ENCODE measurements at places on chromosomes 4 and X.

DNA sequence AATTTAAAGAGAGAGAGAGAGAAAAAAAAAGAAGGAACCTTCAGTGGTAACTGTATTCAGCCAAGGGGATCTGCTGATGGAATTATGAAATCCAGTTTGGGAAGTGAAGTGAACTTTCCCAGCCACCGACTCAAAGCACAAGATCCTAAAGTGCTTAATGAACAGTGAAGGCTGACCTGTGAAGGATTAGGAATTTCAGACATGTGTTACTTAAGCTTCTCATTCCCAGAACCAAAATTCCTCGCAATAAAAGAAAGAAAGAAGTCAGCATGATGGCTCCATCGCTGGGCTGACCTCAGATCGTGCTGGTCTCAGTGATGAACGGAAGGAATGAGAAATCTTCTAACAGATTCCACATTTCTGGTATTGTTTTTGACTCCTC lies 135.2 kb downstream of the ARSF start:
- no peak for DNase-seq

GRCh38 chrX:100625985-100626491 lies 10.6 kb downstream of the TSPAN6 start:
- DNase-seq, result peak; percentile 2

DNA sequence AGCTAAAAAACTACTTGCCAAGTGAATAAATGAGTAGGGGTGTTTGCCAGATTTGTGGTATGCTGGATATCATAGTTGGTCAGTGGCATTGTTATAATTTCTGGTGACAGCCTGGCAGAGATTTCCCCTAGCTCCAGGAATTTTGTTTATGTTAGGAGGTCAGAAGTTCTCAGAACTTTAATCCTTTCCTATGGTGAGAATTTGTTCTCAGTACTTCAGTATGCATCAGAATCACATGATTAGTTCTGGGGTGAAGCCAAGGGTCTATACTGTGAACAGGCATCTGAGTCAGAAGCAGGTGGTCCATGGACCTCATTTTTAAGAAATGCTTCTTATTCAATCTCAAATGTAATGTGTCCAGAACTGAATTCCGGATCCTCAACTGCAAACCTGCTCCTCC lies 10.5 kb downstream of the RASSF6 start:
- no peak for DNase-seq

GRCh38 chr4:38656111-38656510 lies 7.9 kb upstream of the KLF3 start:
- DNase-seq, result no peak

- no peak for DNase-seq
Observed at GRCh38 chr4:26152056-26152455, 168.8 kb upstream of the RBPJ start.

- no peak for DNase-seq
Observed at GRCh38 chrX:3066555-3066954, 25.3 kb downstream of the ARSF start.

DNA sequence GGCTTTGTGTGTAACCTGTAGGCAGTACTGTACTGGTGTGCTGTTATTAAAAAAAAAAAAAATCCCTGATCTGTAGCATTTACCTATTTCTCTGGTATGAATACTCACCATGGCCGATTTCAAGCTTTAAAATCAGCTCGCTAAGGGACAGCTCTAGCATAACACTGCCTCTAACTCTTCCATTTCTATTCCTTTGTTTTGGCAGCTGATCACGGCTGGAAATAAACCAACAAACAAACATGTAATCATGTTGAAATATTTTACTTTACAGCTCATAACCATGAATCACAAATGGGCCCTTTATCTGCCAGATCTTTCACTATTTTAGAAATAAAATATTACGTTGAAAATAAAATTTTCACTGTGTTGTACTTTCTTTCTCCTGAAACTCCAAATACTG lies 60.5 kb upstream of the IL15 start:
- no peak for DNase-seq

DNA sequence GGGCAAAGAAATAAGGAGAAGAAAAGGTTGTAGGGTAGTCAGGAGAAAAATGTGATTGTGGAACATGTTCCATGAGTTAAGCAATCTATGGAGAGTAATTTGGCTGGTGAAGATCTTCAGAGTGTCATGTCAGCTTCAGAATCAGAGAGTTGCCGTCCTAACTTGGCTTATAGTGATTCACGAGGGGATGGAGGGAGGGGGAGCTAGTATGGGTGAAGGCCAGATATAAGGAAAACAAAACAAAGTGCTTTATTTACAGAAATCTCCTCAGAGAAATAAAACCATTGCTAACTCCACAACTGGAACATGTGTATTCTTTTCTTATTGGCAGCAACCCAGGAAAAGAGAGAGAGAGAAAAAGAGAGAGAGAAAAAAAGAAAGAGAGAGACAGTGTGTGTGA lies 256.5 kb upstream of the NRK start:
- DNase-seq, result no peak

DNA sequence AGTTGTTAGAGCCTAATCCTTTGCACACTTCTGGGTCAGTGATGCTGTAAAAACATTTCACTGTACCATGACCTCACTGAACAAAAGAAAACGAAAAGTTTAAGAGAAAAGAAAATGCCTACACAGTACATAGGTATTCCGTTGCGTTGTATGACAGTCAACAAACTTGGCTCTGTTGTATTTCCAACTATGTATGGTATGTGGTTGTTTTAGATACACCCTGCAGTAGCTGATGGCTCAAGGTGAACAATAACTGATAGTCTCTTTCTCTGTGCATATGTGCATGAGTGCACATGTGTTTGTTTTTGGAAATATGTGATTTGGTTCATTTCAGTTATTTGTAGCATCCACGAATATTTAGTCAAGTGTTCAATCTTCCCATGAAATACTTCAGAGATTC lies 176.0 kb downstream of the BMPR1B start:
- no peak for DNase-seq

- no peak for DNase-seq
Observed at GRCh38 chr4:146165840-146166239, 9.7 kb upstream of the LSM6 start.

DNA sequence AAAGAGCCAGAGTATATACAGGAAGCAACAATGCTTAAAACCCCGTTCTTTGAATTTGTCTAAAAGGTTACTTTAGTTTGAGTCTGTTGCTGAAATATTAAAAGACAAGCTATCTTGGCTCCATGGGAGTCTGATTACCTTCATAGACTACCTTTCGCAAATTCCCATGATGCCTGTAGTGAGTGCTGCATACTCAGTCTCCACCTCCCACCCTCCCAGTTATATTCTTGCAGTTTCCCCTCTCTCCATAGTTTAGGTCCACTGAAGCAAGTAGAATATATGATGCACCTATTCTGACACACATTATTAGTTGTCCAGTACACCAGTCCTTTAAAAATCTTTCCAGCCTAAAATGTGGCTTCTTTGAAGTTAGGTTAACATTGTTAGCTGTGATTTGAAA lies 2.4 kb downstream of the CNKSR2 start:
- DNase-seq, result no peak

DNA sequence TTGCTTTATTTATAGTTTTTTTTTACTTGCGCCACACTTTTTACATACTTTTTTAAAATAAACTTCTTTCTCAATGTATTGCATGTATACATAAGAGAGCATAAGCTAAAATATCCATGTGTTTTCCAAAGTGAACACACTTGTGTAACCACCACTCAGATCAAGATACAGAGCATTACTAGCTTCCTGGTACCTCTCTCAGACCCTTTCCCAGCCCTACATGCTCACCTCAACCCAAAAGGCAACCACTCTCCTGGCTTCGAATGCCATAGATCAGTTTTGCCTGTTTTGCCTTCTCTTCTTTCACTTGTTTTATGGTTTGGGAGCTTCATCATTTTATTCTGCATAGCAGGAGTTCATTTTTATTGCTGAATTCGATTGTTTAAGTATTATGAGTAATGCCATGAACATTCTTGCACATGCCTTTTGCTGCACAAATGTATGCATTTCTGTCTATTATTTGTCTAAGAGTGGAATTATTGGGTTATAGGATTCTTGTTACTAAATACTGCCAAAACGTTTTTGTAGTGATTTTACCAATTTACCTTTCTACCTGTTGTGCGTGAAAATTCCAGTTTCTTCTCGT lies 45.9 kb upstream of the NUDT6 start:
- DNase-seq, result no peak

- peak; percentile 52 for DNase-seq
Observed at GRCh38 chrX:16786791-16787735, 797 bp downstream of the TXLNG start.

- no peak for DNase-seq
Observed at GRCh38 chrX:82320569-82320968, 1118.7 kb downstream of the SH3BGRL start.

- DNase-seq, result no peak
Observed at GRCh38 chr4:108854786-108855185, 91.9 kb upstream of the ETNPPL start.

GRCh38 chr4:148091896-148092295 lies 350.3 kb downstream of the NR3C2 start:
- no peak for DNase-seq

DNA sequence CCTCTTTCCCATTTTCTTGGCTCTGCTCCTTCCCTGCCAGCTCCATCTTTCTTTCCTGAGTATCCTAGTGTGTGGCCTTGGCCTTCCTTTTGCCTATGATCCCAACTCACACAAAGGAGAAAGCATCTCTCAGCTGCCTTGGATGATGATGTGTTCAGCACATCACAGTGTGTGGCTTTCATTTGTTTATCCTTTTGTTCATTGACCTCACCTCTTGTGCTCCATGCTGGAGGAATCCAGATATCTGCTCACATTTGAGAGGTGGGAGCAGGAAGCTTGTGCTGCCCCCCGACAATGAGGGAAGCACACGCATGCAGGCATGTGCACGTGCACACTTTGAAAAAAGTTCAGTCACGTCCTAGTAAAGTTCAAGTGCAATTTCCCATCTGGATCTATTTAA lies 131.0 kb downstream of the SMIM20 start:
- DNase-seq, result no peak

DNA sequence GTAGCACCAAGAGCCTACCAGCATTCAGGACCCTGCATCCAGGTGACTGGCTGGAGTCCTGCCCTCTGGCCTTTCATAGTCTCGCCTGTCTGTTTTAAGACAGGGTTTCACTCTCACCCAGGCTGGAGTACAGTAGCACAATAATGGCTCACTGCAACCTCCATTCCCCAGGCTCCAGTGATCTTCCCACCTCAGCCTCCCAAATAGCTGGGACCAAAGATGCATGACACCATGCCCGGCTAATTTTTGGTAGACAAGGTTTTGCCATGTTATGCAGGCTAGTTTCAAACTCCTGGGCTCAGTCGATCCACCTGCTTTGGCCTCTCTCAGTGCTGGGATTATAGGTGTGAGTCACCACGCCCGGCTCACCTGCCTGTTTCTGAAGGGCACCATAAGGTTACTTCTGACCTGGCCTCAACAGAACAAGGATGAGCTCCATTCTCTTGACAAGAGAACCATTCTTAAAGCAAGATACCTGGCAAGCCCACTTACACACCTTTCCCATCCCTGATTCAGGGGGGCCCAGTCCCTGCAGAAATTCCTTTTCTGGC lies 6.7 kb downstream of the RPS4X start:
- no peak for DNase-seq

- DNase-seq, result no peak
Observed at GRCh38 chrX:12891915-12892506, 14.4 kb upstream of the TLR8 start.

GRCh38 chrX:112857478-112857878 lies 16.8 kb upstream of the AMOT start:
- no peak for DNase-seq

- DNase-seq, result no peak
Observed at GRCh38 chr4:155773196-155773800, 14.5 kb downstream of the GUCY1B1 start.

GRCh38 chrX:155896512-155896911 lies 15.4 kb downstream of the VAMP7 start:
- DNase-seq, result no peak

DNA sequence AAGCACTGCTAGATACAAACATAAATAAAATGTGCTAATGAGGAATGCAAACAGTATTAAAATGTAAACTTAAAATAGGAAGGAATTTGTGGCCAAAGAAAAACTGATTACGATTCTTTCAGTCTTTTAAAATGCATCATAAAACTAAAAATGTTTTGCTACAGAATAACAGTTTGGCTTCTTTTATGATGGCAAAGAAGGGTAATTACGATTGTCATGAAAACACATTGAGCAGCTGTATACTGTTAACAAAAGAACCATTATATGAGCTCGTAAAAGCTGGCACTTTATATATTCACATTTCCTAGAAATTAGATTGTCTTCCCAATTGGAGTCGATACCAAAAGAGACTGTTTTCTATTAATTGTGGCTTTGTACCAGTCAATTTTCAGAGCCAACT lies 290.4 kb downstream of the NR3C2 start:
- DNase-seq, result no peak

GRCh38 chr4:180710628-180711337 lies 1532.4 kb upstream of the TENM3 start:
- no peak for DNase-seq

GRCh38 chrX:72540318-72540717 lies 32.3 kb downstream of the HDAC8 start:
- DNase-seq, result no peak

DNA sequence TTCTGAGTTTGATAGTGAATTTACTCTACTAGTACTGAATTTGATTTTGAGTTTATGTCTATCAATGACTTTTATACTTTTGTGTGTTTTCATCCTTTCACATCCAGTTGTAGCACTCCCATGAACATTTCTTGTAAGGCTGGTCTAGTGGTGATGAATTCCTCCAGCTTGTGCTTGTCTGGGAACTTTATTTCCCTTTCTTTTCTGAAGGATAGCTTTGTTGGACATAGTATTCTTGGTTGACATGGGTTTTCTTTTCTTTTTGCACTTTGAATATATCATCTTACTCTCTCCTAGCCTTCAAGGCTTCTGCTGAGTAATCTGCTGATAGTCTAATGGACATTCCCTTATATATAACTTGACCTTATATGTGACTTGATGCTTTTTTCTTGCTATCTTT lies 32.5 kb upstream of the IL2 start:
- no peak for DNase-seq

GRCh38 chr4:42819863-42820514 lies 72.5 kb upstream of the GRXCR1 start:
- no peak for DNase-seq

DNA sequence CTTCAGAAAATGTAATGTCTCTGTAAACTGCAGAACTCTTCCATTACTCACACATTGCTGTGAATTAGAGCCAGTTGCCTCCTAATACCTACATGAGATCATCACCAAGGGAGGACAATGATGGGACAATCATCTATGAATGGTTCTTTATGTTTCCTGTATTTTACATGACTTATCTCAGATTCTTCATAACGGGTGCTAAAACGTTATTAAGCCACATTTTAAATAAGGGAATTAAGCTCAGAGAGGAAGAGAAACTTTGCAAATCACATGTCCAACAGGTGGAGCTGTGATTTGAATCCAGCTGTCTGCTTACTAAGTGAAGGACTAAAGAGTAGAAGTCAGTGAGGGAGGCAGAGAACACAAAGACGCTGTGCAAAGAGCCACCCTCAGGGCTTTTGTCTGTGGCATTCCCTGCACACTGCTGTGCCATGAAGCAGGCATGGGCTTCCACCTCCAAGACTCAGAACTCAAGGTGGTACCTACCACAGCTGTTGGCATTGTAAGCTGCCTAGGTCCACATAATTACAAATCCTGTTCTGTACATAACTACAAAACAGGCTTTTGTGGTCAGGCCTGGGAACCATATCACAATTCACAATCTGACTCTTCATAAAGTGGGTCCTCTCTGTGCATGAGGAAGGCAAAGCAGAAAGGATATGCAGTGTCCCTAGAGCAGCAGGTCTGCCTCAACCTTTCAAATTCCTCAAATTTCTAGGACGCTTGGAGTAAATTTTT lies 12.8 kb downstream of the TBC1D9 start:
- DNase-seq, result no peak
